DND-41 (cell line): ENCODE measurements at places on chromosomes 7 and 10.

DNA sequence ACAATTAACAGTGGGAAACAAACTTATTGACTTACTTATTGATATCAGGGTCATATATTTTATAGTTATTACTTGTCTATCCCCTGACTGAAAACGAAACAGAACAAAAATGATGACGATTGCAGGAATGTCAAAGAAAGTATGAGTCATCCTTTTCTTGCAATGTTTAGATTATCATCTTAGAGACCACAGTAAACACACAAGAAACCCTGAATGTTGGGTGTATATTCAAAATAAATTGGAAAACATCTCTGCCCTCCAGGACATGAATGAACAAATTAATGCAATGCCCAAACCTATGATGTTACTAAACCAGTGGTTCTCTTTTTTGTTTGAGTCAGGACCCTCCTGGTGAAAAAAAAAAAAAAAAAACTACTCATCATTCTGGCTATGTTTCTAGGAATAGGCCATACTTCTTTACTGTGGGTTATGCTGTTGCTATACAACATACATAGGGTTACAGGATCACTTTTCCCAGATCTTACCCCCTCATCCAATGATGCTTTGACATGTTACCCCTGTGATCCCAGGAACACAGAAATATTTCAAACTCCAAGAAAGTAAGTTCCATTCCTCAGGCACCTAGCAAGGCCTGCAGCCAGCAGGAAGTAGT, 623.4 kb upstream of the IGFBP3 start:
- H3K36me3 ChIP-seq = no peaks in the 10 kb centered on the region
- H3K27ac ChIP-seq = no peak overlapping the region
- H3K4me3 ChIP-seq = no peak overlapping the region
- no peaks in the 10 kb centered on the region for H3K4me1 ChIP-seq
- H3K27me3 ChIP-seq = no peaks in the 10 kb centered on the region
- DNase-seq = no peak

DNA sequence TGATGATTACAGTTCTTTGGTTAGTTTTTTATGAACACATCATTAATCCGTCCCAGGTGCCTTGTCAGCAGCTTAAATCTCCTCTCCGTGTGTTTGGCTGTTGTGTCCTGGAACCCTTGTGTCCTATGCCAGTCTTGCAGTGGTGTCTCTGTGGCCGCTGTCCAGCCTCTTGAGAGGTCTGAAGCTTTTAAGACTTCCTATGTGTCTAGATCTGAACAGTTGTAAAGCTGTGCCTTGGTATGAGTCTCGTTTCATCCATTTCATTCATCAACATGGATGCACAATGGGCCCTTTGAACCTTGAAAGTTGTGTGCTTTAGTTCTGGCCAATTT, 16.7 kb downstream of the LMTK2 start:
- H3K4me3 ChIP-seq = no peak overlapping the region
- no peaks in the 10 kb centered on the region for H3K4me1 ChIP-seq
- no peak for DNase-seq
- H3K27ac ChIP-seq = no peak overlapping the region

DNA sequence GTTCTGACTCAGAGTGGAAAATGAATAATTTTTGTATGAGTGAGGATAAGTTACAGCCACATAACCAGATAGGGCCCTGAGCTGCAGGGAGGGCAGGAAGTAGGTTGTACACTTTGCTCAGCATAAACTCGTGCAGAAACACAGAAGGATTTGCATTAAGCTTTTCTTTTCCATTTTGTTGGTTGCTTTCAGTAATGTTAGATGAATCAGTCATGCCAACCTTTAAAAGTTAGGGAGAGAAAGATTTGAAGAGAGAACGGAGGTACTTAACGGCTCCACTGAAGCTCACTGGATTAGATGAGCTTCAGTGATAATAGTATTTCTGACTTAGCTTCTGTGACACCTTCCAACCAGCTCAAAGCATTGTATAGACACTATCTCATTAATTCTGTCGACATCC, 348.1 kb downstream of the GATA3 start:
- DNase-seq = peak; percentile 48
- no peaks in the 10 kb centered on the region for H3K27me3 ChIP-seq
- H3K4me1 ChIP-seq = peaks cover 51% of the 10 kb centered on the region
- no peaks in the 10 kb centered on the region for H3K36me3 ChIP-seq
- peak overlapping the region; percentile 10; the same call in 1 of the 2 replicates for H3K4me3 ChIP-seq
- peak overlapping the region; percentile 79 for H3K27ac ChIP-seq

DNA sequence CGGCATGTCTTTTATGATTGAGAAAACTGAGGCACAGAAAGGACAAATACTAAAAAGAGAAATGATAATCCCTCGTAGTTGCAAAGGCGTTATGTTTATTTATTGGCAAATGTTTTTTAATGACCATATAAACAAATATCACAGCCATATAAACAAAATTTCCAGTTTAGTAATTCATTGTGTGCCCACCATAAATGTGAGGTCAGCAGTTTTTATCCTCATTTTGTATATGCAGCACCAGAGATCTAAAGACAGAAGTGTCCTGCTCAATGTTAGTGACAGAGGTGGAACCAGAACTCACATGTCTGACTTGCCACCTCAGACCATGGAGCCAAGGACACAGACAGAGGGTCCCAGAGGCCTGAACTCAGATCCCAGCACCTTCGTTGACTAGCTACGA, 14.1 kb downstream of the CNNM1 start:
- H3K4me1 ChIP-seq = no peaks in the 10 kb centered on the region
- no peak for DNase-seq
- H3K36me3 ChIP-seq = no peaks in the 10 kb centered on the region
- no peak overlapping the region for H3K27ac ChIP-seq
- H3K4me3 ChIP-seq = no peak overlapping the region

GRCh38 chr7:16975712-16976111, 93.9 kb upstream of the AGR3 start:
- no peak overlapping the region for H3K27ac ChIP-seq
- no peaks in the 10 kb centered on the region for H3K36me3 ChIP-seq
- DNase-seq = no peak
